ENCODE measurements at places on chromosomes 13 and 19.

DNA sequence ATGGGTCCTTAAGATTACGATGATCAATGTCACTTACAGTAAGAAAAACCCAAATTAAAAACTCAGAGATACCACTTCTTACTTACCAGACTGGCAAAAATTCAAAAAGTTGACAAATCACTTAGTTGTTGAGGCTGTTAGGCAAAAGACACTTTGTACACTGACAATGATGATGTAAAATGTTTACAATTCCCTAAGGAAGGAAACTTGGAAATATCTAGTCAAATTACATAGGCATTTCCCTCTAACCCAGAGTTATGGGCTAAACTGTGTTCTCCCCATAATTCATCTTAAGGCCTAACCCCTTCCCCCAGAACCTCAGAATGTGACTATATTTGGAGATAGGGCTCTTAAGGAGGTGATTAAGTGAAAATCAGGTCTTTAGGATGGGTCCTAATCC lies 12.0 kb downstream of the TGDS start:
- DNase-seq = no peak
- H3K4me3 ChIP-seq = no peak overlapping the region
- H3K4me1 ChIP-seq = peaks cover 20% of the 10 kb centered on the region
- H3K36me3 ChIP-seq = peaks cover 51% of the 10 kb centered on the region

GRCh38 chr13:85503797-85504196 lies 295.4 kb downstream of the SLITRK6 start:
- no peaks in the 10 kb centered on the region for H3K4me1 ChIP-seq
- no peak overlapping the region for H3K4me3 ChIP-seq
- H3K27ac ChIP-seq = no peak overlapping the region

DNA sequence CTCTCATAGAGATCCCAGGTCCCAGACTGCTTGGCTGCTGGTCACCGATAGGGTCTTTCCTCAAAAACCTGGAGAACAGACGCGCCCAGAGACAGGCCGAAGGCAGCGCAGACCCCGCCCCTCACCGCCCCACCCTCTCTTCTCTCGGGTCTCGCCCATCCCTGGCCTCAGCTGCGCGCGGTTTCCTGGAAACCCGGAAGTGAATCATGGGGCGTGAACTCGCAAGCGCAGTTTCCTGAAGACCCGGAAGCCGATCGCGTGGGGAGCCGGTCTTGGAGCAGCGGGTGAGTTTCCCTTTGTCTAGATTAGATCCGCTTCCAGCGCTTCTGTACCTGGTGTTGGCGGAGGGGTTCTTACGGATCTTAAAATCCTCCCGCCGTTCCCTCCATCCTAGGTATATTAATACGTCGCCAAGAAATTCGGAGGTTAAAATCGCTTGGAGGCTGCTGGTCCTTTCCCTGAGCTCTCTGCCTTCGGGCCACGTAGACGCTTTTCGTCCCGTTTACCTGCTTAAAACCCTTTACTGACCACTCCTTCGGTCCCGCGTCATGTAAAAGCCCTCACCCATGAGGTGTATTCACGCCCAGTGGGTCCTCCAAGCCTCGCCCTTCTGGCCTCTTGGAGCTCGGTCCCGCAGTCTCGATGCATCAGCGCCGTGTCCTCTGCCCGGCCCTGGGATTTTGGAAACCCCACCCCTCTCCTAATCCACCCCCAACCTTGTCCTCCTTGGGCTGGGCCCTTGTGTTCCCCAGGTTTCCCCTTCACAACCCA lies at the start of gene ZNF578:
Gene ZNF578 (plus strand): TSS at position 230 of the 771 bp plus-strand sequence. CDS start 48,293 bp downstream, outside the sequence.
- H3K4me3 ChIP-seq = peak within 1 kb of the TSS; percentile 58
- no peaks in the 10 kb centered on the region for H3K27me3 ChIP-seq
- peak; percentile 6 for DNase-seq
- H3K4me1 ChIP-seq = no peaks in the 10 kb centered on the region

- DNase-seq = peak; percentile 44
- H3K4me3 ChIP-seq = peak overlapping the region; percentile 98
- peak overlapping the region; percentile 99 for H3K27ac ChIP-seq
- H3K36me3 ChIP-seq = peaks cover 9% of the 10 kb centered on the region
- peaks cover 31% of the 10 kb centered on the region for H3K4me1 ChIP-seq
- peaks cover 10% of the 10 kb centered on the region for H3K27me3 ChIP-seq
These were observed 653 bp downstream of the TMTC4 start for GRCh38 chr13:100673713-100674571.

DNA sequence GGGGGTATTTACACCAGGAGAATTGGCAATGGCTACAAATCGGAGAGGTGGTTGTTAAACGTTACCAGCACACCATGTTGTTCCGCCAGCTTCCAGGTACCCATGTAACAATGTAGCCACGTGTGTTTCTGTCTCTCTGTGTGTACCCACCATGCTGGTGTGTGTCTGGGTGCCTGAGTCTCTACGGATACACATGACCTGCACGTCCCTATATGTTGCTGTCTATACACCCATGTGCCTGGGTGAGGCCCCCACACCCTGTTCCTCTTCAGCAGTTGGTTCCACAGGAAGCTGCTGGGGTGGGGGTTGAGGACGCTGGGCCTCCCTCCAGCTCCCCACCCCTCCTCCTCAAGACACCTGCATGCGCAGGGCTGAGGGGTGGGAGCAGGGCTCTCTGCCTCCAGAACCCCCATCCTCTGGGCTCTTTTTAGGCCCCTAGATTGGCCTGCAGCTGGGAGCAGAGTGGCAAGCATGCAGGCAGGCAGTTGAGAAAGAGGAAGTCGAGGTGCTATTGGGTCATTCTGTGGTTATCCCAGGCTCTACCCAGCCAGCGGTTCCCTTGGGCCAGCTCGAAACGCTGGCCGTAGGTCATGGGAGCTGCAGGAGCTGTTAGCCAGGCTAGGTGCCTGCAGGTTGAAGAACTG lies at the start of gene ARHGEF18:
Gene ARHGEF18 (plus strand): TSS at position 351 of the 644 bp plus-strand sequence. CDS start 13,954 bp downstream, outside the sequence.
- peaks cover 61% of the 10 kb centered on the region for H3K4me1 ChIP-seq
- DNase-seq = no peak
- peak within 1 kb of the TSS; percentile 78 for H3K27ac ChIP-seq
- peaks cover 8% of the 10 kb centered on the region for H3K36me3 ChIP-seq

Data from activated T-helper 1 cell treated with anti-CD3 and anti-CD28 coated beads, Interleukin-12 subunit alpha, Interleukin-12 subunit beta, Interleukin-2, Interleukin-4 antibody, amounts not matched to agents 30 ng/mL and 10 ng/mL and 1 ng/mL, durations not matched to agents 14 hours and 24 hours and 36 hours (primary cell).